Ascending aorta (tissue), 2 donors: ENCODE measurements at places on chromosomes 7 and 10. TPM values are rescaled to one million over a fixed set of nuclear protein-coding genes. Genes with fewer than 3 reads are reported as not detected.

- H3K4me3 ChIP-seq, result no peak overlapping the region
- no peaks in the 10 kb centered on the region for H3K36me3 ChIP-seq
- DNase-seq, result no peak
- H3K4me1 ChIP-seq, result peaks cover 18% of the 10 kb centered on the region
- H3K27ac ChIP-seq, result peak overlapping the region; percentile 55
- H3K27me3 ChIP-seq, result no peaks in the 10 kb centered on the region
Observed at GRCh38 chr7:56046721-56047445, 4.4 kb downstream of the PSPH start.

DNA sequence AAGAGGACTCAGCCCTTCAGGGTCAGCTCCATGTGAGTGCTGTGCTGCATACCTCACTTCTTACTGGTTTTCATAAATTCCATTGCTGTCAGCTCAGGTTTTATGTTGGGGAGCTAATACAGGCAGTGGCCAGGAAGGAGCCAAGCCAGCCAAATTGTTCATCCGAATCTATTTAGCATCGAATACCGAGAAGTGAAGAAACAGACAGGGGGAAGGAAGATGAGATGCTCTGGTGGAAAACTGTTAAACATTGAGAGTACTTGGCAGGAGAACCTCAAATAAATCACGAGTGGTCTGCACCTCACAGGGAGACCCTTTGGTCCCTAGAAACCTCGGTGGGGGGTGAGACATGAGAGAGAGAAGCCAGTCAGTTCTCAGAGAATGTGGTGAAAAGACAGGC lies 196.0 kb upstream of the TMEM72 start:
- H3K4me3 ChIP-seq, result no peak overlapping the region
- no peak overlapping the region for H3K27ac ChIP-seq
- DNase-seq, result no peak

GRCh38 chr10:101897633-101898032 lies 54.0 kb upstream of the KCNIP2 start:
- no peak for DNase-seq
- H3K27me3 ChIP-seq, result no peaks in the 10 kb centered on the region
- no peak overlapping the region for H3K4me3 ChIP-seq
- no peaks in the 10 kb centered on the region for H3K36me3 ChIP-seq

GRCh38 chr7:92709150-92709549 lies 119.0 kb upstream of the FAM133B start:
- no peak overlapping the region for H3K27ac ChIP-seq
- no peak for DNase-seq
- no peaks in the 10 kb centered on the region for H3K36me3 ChIP-seq
- H3K4me3 ChIP-seq, result no peak overlapping the region

GRCh38 chr7:115976651-115977050 lies 53.9 kb downstream of the TFEC start:
- H3K27ac ChIP-seq, result no peak overlapping the region
- H3K36me3 ChIP-seq, result no peaks in the 10 kb centered on the region
- no peaks in the 10 kb centered on the region for H3K27me3 ChIP-seq

DNA sequence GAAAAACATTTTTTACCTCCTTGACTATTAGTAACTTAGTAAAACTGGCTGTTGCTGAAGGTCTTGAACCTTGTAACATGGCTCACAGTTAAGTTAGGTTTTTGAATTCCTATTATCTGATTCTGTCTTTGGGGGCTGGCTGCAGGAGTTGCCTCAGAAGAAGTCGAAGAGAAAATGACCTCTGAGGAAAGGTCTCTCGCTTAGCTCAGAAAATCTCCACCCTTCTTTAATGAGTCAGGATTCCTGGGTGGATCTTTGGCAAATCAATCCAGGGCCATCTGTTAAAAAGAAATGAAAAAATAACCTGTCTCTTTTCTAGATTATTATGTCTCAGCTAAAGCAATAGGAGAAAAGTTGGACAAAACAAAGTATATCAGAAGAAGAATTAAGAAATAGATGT lies 267.8 kb upstream of the SEMA3C start:
- no peak overlapping the region for H3K27ac ChIP-seq
- H3K36me3 ChIP-seq, result no peaks in the 10 kb centered on the region
- no peak for DNase-seq
- H3K4me3 ChIP-seq, result no peak overlapping the region

GRCh38 chr7:140041659-140042385 lies 20.9 kb downstream of the PARP12 start:
- peaks cover 2% of the 10 kb centered on the region for H3K4me1 ChIP-seq
- peaks cover 55% of the 10 kb centered on the region for H3K36me3 ChIP-seq
- no peak overlapping the region for H3K27ac ChIP-seq
- H3K4me3 ChIP-seq, result no peak overlapping the region
- no peak for DNase-seq

- H3K4me3 ChIP-seq, result peak overlapping the region; percentile 77
- H3K36me3 ChIP-seq, result no peaks in the 10 kb centered on the region
- H3K27me3 ChIP-seq, result no peaks in the 10 kb centered on the region
- H3K4me1 ChIP-seq, result no peaks in the 10 kb centered on the region
Observed at GRCh38 chr7:56033671-56034432, 17.4 kb downstream of the PSPH start.

GRCh38 chr10:130013335-130014262 lies 49.5 kb upstream of the EBF3 start:
- no peaks in the 10 kb centered on the region for H3K4me1 ChIP-seq
- no peak overlapping the region for H3K4me3 ChIP-seq
- no peaks in the 10 kb centered on the region for H3K36me3 ChIP-seq
- no peak overlapping the region for H3K27ac ChIP-seq
- no peaks in the 10 kb centered on the region for H3K27me3 ChIP-seq

- H3K36me3 ChIP-seq, result no peaks in the 10 kb centered on the region
- no peak overlapping the region for H3K27ac ChIP-seq
- H3K4me1 ChIP-seq, result no peaks in the 10 kb centered on the region
Observed at GRCh38 chr7:34497153-34497777, 160.8 kb upstream of the NPSR1 start.

KIAA1217 gene
- total RNA-seq, result 13.0 TPM

PRKG1 gene
- total RNA-seq, result 50.2 TPM

DENND2A gene
- 7.5 TPM for total RNA-seq

HTR7 gene
- total RNA-seq, result 1.8 TPM

SPDYE5 gene
- total RNA-seq, result not detected

SAMD9 gene
- 5.6 TPM for total RNA-seq

TMEM236 gene
- not detected for total RNA-seq

BBS9 gene
- 23.3 TPM for total RNA-seq

SPACDR gene
- total RNA-seq, result not detected

ANK3 gene
- total RNA-seq, result 28.3 TPM

PLAU gene
- total RNA-seq, result 1.5 TPM
